ENCODE measurements at places on chromosomes 13 and 19.

- no peak for DNase-seq
Observed at GRCh38 chr13:33272531-33273124, 12.9 kb downstream of the STARD13 start.

- no peak for DNase-seq
Observed at GRCh38 chr13:112341976-112342735, 34.0 kb upstream of the SPACA7 start.

DNA sequence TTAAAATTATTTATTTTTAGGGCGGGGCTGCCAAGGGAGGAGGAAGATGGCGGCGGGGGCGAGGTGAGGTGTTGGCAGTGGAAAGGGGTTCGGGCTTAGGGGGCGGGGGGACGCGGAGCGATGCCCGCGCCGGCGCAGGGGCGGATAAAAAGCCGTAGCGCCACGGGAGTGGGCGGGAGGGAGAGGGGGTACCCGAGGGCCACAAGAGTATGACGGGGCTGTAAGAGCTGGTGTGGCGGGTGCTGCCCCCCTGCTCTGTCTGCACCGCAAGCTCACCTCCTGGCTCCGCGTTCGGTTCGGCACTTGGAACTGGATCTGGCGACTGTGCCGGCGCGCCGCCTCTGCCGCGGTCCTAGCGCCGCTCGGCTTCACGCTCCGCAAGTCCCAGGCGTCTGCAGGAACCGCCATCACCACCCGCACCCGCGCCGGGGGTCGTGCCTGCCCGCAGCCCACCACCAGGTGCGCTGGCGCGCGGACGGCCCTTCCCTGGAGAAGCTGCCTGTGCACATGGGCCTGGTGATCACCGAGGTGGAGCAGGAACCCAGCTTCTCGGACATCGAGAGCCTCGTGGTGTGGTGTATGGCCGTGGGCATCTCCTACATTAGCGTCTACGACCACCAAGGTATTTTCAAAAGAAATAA, 265.2 kb upstream of the SGCG start:
- no peak for DNase-seq

GRCh38 chr13:110726726-110727125, 13.2 kb downstream of the ING1 start:
- DNase-seq: peak; percentile 34

DNA sequence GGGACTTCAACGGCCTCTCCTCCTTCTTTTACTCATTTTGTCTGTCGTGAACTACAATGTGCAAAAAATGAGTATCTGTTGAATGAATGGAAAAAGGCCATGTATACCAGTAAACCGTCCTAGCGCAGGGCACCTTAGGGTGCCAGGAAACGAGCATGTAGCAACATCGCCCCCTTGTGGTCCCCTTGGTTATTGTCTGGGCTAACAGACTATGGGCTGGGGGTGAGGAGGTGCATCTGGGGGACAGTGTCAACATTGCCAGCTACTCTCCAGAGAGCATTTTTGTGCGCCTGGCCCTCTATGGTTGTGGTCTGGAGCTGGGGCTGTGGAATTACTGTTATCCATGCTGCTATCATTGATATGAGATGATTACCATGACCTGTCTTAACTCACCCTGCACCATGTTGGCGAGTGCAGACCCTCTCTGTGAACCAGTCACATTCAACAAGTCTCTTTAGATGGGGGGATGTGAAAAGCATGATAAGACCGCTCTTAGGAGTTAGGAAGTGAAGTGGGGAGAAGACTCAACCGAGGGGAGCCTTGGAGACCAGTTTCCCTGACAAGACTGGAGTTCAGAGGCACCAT, 22.8 kb upstream of the SIGLEC11 start:
- peak; percentile 84 for DNase-seq

DNA sequence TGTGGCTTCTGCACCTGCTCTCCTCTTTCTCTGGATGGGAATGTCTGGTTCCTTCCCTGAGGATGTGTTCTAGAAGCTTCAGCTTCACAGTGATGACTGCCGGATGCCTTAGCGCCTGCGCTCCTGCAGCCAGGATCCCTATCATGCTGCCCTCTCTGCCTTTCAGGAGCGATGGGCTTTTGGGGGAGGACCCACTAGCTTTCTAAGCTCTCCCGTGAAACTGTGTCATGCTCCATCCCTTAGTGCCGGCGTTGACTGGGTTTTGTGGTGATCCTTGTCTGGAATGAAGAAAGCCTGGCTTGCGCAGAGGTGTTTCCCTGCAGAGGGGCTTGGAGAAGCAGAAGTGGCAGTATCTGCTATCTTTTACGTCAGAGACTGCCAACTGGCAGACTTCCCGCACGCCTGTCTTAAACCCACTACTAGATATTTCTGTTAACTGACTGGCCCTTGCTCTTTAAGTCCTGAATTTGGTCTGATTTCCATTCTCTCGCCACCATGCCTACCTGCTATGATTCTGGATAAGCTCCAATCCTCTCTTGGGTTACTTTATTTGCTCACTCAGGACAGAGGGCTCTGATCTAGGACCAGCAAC, 3.8 kb upstream of the KMT2B start:
- DNase-seq: no peak

DNA sequence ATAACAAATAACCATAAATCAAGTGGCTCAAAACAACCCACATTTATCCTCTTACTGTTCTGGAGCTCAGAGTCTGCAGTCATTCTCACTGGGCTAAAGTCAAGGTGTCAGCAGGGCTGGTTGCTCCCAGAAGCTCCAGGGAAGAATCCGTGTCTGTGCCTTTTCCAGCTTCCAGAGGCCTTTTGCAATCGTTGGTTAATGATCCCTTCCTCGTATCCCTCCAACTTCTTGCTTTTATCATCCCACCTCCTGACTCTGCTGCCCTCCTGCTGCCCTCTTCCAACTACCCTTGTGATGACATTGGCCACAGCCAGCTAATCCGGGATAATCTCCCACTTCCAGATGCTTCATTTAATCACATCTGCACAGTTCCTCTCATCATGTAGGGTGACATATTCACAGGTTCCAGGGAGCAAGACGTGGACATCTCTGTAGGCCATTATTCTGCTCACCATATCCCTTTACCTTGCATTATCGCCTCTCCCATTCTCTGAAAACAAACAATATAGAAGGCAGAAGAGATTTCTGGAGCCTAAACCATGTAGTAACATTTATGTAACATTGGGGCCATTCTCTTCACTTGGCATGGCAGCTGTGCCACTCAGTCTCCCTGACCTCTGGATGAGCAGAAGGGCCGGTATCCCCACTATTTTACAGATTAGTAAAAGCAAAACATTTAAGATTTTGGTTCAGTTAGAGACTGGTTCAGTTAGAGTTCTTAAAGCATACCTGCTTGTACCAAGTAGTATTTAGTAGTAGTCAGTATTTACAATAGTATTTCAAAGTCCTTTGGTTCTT, 53.5 kb downstream of the RFC3 start:
- no peak for DNase-seq

- no peak for DNase-seq
Observed at GRCh38 chr19:14843578-14843977, 5.1 kb downstream of the OR7A10 start.

- no peak for DNase-seq
Observed at GRCh38 chr19:1567848-1568227, 287 bp downstream of the MEX3D start.

DNA sequence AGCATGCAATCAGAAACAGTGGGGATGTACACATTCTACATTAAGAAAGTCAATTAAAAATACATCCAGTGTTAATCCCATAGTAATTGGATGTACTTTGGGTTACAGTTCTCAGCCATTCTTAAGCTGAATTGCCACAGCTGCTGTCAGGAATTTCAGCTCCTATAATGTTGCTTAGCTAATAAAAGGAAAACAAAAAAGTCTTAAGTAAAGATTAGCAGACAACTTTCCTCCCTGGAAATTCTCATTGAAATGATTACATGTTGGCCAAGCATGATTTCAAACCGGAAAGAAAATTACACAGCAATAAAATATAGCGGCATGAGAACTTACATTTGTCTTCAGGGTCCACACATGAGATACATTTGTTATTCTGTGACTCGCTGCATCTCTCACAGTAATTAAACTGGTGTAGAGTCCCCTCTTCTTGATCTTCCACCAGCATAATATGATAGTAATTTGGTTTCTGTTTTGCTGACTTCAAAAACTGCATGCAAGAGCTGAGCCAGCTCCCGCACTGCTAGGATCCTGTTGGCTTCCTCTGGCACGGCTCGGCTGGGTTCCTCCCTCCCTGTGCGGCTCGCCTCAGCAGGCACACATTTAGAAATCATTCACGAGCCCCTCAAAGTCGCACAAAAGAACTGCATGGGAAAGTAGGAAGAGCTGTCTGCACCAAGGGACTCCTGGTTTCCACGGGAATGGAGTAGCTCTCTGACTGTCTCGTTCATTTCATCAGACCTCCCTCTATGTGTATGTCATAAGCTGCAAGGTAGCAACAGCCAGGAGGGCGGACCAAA, at the start of gene HTR2A:
Gene HTR2A, minus strand, starts transcription at position 713 of the 797 bp plus-strand sequence. CDS start 1,147 bp downstream, outside the sequence.
- DNase-seq: no peak

DNA sequence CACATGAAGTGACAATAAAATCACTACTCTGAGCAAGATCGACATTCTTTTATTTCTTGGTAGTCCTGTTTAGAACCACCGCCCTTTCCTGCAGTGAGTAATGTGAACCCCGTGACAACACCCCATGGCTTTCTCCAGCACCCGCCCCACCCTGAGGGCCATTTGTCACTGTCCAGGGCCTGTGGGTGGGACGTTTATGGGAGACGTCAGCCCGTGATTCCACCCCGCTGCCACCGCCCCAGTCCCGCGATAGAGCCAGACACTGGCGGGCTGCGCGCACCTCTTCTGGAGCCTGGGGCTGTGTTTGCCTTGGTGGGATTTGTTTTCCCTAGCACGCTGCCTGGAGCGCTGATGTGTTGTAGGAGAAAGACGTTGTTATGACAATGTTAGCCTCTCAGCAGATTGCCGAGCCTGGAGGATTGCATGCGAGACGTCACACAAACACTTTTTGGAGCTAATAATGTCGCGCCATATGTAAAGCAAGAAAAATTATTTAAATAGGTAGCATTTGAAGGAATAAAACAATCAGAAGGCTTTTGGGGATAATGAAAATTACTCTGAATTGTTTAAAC, 263.7 kb downstream of the TEX29 start:
- DNase-seq: no peak

DNA sequence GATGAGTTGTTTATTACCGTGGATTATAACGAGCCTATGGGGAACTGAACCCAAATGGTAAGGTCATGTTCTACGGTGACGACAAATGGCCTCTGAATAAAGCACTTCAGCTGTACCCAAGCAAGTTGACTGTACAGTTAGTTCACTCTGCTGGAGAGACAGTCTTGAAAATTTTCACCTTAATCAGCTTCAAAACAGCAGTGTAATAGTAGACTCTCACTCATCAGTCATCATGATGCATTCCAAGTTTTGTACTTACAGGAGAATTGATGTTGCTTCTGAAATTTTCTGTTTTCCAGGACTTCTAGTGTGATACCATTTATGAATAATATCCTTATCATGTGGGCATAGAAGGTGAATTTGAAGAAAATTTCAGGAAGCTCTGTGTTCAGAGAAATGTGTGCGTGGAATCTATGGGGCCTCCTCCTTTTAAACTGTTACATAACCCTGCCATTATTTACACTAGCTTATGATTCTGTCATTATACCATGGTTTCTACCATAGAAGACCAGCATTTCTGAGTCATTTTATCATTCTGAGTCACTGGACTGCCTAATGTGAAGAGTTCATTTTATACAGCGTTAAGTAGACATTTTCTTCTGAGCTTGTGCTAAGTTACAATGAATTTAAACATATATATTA, 96.9 kb downstream of the WDFY2 start:
- DNase-seq: no peak

Data from stimulated activated CD8-positive, alpha-beta memory T cell treated with anti-CD3 and anti-CD28 coated beads, Interleukin-4, amount 100 ng/mL, for 4 hours (primary cell).